Activated gamma-delta T cell treated with Interleukin-2 at 50 U/mL for 16 hours (primary cell): ENCODE measurements at places on chromosomes 2 and 18.

GRCh38 chr2:28425464-28425835 is 32.8 kb downstream of the FOSL2 start:
- DNase-seq, result no peak

GRCh38 chr2:114350186-114350725 is 92.2 kb upstream of the DPP10 start:
- no peak for DNase-seq

DNA sequence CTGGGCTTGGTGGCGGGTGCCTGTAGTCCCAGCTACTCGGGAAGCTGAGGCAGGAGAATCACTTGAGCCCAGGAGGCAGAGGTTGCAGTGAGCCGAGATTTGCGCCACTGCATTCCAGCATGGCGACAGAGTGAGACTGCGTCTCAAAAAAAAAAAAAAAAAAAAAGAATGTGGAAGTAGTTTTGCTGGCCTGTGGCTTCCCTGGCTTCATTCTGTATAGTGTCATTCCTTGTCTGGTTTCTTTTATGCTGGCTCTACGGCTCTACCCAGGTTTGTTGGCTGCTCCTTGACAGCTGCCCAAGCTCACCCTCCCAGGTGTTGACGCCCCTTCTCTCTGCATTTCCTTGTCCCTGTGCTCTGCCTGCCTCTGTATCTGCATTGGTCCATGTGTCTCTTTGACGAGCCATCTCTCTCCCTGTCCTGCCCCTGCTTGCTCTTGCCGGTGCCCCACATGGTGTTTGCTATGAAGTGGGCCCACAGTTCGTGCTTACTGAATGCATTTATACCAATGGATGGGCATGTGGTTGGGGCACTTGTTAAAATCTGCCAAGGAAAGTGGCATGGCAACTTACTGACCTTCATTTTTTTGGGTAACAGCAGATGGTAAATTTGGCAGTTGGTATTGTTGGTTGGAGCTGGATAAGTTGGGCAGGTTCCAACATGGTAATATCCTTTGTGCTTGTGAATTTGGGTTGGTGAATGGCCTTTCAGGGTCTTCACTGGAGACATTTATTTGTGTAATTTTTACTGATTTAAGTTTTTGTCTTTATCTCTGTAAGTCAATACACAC is 113.9 kb downstream of the MAP4K4 start:
- DNase-seq, result no peak

- no peak for DNase-seq
Observed at GRCh38 chr18:9283791-9284190, 50.8 kb upstream of the TWSG1 start.

GRCh38 chr18:39834636-39835035 is 2120.4 kb upstream of the PIK3C3 start:
- no peak for DNase-seq

- DNase-seq, result no peak
Observed at GRCh38 chr18:78169174-78169864, 810.3 kb upstream of the SALL3 start.

DNA sequence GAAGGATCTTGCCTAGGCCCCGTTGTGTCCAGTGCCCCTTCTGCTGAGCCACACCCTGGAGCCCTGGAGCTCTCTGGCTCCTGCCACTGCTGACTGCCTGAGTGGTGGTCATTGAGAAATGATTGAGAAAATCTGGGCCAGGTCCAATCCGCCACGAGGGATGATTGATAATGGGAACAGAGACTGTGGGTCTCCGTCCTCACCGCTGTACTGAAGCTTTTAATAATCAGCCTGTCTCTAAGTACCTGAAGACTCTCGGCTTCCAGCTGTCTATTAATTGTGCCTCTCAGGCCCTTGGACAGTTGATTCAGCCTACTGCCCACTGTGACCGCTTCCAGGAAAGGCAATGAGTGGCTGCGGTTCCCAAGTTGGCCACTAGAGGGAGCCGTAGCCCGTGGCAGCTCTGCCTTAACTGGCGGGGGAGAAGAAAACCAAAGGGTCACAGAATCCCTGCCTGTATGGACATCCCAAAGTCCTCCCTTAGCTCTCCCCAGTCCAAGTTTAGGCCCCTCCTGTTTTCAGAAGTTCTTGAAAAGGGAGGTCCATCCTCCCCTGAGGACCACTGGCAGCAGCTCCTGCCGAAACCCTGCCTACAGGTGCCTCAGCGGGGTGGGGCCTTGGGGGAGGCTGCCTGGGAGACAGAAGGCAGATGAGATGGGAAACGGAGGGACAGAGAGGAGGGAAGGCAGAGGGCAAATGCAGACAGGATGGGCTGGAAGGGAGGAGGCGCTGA is 213.6 kb downstream of the TNS1 start:
- peak; percentile 75 for DNase-seq

GRCh38 chr18:47801817-47802216 is 128.6 kb downstream of the SMAD2 start:
- no peak for DNase-seq
